Mammary epithelial cell (primary cell): ENCODE measurements at places on chromosomes 2 and 18.

DNA sequence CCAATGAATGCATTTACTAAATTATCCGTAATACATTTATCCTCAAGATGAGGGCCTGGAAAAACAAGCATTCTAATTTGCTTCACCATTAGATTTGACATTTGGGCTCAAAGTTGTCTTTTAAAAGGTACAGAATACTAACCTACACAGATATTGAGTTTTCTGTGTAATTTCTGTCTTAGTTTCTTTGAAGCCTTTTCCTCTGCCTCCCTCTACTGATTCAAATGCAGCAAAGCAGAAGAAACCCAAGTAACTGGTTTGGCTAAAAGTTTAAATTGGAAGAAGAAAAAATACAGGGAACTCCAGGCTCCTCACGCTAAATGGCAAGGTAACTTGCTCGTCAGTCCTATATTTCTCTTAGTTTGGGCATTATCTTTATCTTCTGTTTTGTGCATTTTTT, 53.3 kb upstream of the SLC5A7 start:
- DNase-seq, result no peak

DNA sequence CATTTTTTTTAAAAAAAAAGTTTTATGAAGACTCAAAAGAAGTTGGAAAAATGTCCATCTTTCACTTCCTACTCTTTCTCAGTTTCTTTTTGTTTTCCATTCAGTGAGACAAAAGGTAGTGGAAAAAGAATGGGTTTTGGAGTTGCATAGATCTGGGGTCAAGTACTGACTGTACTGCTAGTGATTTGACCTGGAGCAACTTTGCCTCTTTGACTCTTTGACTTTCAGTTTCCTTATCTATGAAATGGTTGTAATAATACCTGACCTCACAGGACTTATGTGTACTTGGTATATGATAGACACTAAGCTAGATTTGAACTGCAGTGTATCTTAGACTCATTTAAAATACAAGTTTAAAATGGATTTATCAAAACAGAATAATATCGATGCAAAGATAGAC, 3.5 kb upstream of the KCNE4 start:
- no peak for DNase-seq

DNA sequence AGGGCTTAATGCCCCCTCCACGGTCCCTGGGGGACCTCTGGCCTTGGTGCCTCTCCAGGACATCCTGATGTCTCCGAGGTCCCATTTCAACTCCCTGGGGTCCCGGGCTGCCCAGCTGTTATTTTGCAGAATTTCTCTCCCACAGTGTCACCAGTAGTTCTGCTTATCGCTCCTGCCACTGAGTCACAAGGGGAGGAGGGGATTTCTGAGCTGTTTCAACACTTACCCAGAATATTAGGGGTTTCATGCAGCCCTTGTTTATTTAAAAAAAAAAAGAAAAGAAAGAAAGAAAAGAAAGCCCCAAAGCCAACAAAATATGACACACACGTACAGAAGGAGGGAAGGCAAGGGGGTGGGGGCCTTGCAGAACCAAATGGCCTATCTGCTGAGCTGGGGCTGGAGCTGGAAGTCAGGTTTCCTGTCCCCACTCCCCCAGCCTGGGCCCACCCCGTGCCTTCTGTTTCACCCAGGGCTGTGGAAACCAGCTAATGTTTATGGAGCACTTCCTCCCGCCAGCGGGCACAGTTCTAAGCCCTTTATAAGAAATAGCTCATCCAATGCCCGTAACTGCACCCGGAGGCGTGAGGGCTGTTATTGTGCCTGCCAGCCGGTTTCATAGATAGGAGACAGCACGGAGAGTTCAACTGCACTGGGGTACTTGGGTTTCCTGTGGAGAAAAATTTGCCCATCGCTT, 8.4 kb upstream of the ARID5A start:
- DNase-seq, result no peak

DNA sequence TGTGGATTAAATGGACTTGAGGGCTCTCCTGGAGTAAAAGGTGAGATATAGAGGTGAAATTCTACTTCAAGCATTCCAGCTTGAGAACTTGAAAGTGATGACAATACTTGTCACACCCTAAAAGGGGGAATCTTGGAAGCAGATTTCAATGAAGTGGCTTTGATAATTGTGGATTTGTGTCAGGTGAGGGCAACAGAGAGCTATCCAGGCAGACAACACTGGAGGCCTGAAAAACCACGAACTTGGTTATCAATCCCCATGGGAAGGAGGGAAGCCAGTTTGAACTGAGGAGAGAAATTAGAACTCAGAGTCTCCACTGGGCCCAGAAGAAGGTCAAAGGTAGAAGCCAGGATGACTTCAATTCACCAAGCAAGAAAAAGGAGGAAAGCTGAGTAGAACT, 263.9 kb downstream of the FIGN start:
- peak; percentile 19 for DNase-seq

DNA sequence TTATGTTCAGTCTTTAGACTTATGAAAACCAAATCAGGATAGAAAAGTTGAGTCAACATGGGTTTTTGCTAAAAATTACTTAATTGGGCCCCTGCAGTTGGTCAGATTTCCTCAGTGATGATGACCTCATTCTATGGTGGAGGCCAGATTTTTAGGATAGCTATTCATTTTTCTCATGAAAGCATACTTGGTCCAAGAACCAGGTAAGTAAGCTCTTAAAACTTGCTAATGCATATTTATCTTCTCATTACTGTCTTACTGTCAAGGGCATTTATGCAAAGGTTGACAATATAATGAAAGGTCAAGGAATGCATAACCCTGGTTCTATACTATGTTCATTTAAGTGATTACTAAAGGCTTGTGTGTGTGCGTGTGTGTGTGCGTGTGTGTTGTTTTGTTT, 650.6 kb downstream of the SATB2 start:
- DNase-seq, result no peak

- DNase-seq, result peak; percentile 85
Measured at GRCh38 chr2:134372611-134373131, 118.8 kb downstream of the MGAT5 start.

- no peak for DNase-seq
Measured at GRCh38 chr18:63236921-63237846, 82.4 kb downstream of the BCL2 start.

DNA sequence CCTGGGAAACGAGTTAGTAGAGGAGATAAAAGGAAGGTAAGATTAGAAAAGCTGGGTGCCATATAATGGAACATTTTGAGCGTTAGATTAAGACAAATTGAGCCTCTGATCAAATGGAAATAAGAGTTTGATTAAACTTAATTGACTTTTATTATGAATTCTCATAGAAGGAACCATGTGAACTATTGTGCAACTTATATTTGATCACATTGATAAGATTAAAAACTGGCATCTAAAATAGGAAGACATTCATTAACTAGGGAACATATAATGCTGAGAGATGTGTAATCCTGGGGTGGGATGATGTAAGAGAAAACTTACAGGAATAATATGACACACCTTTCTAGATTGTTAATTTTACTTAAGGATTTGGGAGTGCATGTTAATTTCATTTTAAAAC, 22.5 kb downstream of the TBR1 start:
- DNase-seq, result no peak

DNA sequence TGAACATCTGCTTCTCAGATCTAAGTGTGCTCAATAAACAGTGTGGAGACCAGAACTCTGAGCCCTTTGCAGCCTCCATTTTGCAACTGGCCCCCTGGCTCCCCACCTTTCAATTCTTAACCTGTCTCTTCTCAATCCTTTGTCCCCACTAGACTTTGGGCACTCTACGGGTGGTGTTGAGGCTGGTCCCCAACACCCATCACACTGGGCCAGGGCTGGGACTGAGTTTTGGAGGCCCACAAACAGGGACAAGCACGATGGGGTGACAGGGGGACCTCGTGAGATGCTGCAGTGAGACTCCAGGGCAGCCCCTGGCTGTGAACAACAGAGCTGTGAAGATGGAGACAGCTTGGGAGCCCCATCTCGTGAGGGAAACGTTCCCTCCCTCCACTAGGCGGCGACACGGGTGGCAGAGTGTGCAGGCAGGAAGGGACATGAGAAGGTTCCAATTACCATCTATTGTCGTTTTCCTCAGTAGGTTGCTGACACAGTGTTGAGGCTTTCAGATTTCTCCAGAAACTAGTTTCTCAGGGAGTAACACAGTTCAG, 1.2 kb downstream of the ANKMY1 start:
- peak; percentile 18 for DNase-seq

DNA sequence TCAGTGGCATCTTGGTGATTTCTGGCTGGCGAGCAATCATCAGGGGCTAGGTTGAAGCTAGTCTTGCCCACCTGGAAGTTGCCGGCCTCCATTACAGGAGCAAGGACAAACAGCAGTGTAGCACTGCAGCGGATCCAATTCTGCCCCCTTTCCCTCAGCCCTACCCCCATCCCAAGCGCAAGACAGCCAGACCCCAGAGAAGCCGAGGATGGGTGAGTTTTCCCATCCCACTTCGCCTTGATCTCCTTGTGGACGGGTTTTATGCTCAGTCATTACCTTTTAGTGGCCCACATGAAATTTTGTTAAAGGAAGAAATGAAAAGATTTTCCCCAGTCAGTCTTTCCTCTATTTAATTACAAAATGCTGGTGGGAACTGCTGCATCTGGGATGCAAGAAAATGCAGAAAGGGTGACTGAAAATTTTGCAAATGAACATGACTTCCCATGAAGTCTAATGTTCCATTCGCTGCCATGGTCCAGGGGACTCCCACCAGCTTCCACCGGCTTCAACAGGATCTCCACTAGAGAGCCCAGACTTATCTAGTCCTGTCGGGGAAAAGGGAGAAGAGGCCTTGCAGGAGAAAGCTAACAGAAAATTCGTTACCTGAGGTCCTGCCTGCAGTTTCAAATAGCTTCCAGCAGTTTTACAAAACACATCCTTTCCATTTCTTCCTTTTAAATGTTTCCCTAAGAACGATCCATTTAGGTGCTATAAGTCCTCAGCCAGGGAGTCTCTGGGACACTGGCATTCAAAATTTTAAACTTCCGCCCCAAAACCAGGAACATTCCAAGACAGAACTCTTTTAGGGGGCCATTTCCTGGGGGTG, 1.9 kb upstream of the HOXD9 start:
- DNase-seq, result no peak

GRCh38 chr2:45992021-45992740, 305.0 kb upstream of the EPAS1 start:
- peak; percentile 60 for DNase-seq
